Ureter (tissue), 1 donor: ENCODE measurements at places on chromosomes 3 and 15. TPM values are rescaled to one million over a fixed set of nuclear protein-coding genes. Genes with fewer than 3 reads are reported as not detected.

DNA sequence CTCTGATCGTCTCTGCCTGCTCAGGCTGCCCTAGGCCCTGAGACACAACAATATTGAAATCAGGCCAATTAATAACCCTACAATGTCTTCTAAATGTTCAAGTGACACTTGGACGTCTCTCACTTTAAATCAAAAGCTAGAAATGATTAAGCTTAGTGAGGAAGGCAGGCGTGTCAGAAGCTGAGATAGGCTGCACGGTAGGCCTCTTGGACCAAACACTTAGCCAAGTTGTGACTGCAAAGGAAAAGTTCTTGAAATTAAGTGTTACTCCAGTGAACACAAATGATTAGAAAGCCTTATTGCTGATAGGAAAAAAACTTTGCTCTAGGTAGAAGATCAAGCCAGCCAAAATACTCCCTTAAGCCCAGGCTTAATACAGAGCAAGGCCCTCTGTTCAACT is 2.2 kb downstream of the HPS3 start:
- DNase-seq: no peak

GRCh38 chr15:52021892-52022540 is 3.0 kb downstream of the MAPK6 start:
- no peak for DNase-seq

- DNase-seq: no peak
These were observed 2.3 kb upstream of the TM4SF4 start for GRCh38 chr3:149472030-149472797.

- DNase-seq: no peak
These were observed 226.0 kb downstream of the KLF13 start for GRCh38 chr15:31552482-31553099.

DNA sequence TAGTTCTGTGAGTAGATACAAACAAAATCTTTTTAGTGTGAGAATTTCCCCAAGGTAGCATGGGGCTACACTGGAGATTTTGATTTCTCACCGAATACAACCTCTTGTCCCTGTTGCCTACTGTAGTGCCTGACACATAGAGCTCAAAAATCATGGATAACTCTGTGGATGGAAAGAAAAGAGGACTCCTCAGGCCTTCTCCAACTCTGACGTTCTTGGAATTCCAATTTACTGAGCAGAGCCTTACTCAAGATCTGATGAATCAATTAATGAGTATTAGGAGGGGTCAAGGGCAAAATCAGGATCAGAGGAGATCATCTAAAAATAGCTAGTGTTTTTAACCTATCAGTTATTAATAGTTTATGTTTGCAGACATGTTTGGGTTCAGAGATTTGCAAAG is 46.7 kb upstream of the PYDC2 start:
- no peak for DNase-seq

- no peak for DNase-seq
These were observed 39.1 kb downstream of the PRTG start for GRCh38 chr15:55703873-55704301.

DNA sequence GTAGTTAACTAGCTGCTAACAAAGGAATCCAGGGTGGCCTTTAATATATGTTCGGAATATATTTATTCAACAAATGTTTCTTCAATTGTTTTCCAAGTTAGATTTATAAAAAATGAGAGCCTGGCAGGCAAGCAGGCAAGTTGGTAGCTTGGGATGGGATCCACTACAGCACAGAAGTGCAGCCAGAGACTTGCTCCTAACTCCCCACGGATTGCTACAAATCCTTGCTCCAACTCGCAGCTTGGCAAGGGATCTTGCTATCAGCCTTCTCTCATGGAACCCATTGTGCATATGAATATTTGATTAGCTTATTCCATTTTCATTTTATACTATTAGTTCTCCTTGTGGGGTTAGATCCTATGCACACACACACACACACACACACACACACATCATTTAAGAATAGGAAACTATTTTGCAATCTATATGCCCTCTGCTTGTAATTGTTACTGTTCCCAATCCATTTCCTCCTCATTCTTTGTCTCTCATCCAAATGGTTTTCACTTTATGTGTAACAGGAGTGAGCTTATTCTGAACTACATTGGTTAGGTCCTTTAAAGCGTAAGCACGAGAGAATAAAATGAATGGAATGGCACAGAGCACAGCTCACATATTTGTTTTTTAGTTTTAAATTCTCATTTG is 505.6 kb downstream of the LPP start:
- no peak for DNase-seq

Gene VEPH1
- 10.8 TPM for total RNA-seq

Gene PRRT3
- total RNA-seq: 3.5 TPM

Gene MAGEL2
- total RNA-seq: 0.70 TPM
